ENCODE measurements at places on chromosomes 12 and 14. TPM values are rescaled to one million over a fixed set of nuclear protein-coding genes. Genes with fewer than 3 reads are reported as not detected.

GRCh38 chr12:45779936-45780335 is 50.4 kb downstream of the ARID2 start:
- H3K27ac ChIP-seq: no peak overlapping the region
- H3K36me3 ChIP-seq: no peaks in the 10 kb centered on the region
- peaks cover 5% of the 10 kb centered on the region for H3K4me1 ChIP-seq
- no peaks in the 10 kb centered on the region for H3K27me3 ChIP-seq
- no peak for DNase-seq

DNA sequence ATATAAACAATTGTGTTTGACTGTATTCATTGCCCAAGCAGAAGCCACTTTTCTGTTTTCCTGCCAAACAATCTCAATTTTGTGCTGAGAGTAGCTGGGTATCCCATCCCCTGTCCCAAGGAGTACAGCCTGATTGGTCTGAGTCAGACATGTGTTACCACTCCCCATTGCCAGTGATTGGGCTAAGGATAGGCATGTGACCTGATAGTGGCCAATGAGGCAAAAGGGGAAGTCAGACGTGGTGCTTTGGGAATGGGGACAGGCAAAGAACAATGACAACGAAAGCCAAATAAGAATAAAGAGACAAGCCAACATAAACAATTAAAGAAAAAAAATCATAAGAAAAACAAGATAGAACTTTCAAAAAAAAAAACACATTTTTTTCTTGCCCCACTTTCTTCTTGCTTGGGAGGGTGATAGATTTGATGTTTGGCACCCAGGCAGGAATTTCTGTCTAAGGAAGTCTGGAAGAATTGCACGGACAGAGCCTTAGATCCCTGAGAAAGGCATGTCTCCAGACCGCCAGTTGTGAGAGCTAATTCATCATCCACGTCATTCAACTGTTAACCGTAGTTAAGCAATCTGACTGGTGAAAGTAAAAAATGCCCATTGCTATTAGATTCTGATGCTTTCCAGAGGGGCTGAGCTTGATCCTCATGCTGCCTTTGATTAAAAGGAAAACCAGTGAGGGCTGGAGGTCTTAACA is 626.6 kb upstream of the TMEM132C start:
- H3K4me3 ChIP-seq: no peak overlapping the region
- H3K36me3 ChIP-seq: peaks cover 3% of the 10 kb centered on the region
- no peaks in the 10 kb centered on the region for H3K27me3 ChIP-seq
- H3K4me1 ChIP-seq: no peaks in the 10 kb centered on the region
- no peak overlapping the region for H3K27ac ChIP-seq
- DNase-seq: no peak

LRP1-AS gene
- total RNA-seq: not detected

GRCh38 chr14:68211421-68211820 is 391.8 kb downstream of the RAD51B start:
- H3K27ac ChIP-seq: no peak overlapping the region
- no peak overlapping the region for H3K4me3 ChIP-seq
- no peaks in the 10 kb centered on the region for H3K36me3 ChIP-seq
- DNase-seq: no peak
- H3K27me3 ChIP-seq: no peaks in the 10 kb centered on the region

DNA sequence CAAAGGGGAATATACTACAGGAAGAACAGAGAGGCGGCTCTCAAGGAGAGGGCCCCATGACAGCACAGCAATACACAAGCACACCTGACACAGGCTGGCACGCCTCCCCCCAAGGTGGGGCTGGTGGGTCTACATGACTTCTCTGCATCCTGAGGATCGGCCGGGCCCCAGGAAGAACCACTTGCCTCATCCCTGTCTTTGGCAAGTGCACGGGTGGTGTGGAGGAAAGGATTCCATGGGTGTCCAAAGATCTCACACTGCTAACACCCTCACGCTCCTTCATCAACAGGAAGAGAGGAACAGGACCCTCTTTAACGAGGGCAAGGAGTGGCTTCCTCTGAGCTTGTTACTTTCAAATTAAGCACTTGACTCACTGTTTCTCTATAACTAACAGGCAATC is 7.3 kb downstream of the VAMP1 start:
- H3K36me3 ChIP-seq: peaks cover 9% of the 10 kb centered on the region
- DNase-seq: no peak
- peaks cover 4% of the 10 kb centered on the region for H3K27me3 ChIP-seq
- H3K4me1 ChIP-seq: peaks cover 2% of the 10 kb centered on the region
- H3K4me3 ChIP-seq: no peak overlapping the region

- DNase-seq: no peak
- H3K27ac ChIP-seq: no peak overlapping the region
- peaks cover 2% of the 10 kb centered on the region for H3K4me1 ChIP-seq
Measured at GRCh38 chr12:103623716-103624115, 36.6 kb downstream of the STAB2 start.

- DNase-seq: no peak
- H3K4me3 ChIP-seq: no peak overlapping the region
- no peak overlapping the region for H3K27ac ChIP-seq
- peaks cover 2% of the 10 kb centered on the region for H3K27me3 ChIP-seq
Measured at GRCh38 chr12:63915105-63915800, 70.8 kb downstream of the SRGAP1 start.

HOXC12 gene
- not detected for total RNA-seq

Data from glutamatergic neuron (in vitro differentiated cells).